ENCODE measurements at places on chromosomes 5 and 9. TPM values are rescaled to one million over a fixed set of nuclear protein-coding genes. Genes with fewer than 3 reads are reported as not detected.
A peak's percentile ranks its signal among the peaks of the same experiment; 100 is the strongest.

GRCh38 chr5:41831155-41831554, 39.1 kb downstream of the OXCT1 start:
- DNase-seq: no peak

DNA sequence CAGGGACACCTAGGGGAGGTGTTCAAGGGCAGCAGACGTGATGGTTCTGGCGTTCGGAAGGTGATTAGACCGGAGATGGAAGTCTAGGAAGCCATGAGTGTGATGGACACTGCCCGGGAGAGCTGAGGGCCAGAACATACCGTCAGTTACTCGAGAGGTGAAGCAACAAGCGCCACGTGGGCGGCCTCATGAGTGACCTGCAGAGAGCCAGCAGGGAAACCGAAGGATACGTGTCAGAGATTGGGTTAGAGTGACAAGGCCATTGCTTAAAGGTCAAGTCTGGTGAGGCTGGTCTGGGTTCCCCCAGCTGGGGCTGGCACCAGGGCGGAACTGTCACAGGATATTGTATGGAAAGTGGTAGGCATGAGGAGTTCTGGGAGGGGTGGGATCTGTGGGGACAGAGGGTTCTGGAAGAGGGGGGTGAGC, 60.0 kb downstream of the C9orf50 start:
- no peak for DNase-seq

DNA sequence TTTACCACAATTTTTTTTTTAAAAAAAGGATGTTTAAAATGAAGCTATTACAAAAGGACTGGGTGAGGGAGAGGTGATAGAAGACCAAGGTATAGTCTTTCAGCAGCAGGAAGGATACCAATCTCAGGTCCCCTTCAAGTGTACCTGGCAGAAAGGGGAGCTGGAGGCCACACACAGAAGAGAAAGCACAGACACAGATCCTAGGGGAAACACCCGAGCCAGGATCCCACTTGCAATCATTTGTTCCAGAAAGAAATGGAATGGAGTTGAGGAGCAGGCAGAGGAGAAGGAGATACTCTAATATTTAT, 5.6 kb downstream of the GNPDA1 start:
- no peak for DNase-seq

DNA sequence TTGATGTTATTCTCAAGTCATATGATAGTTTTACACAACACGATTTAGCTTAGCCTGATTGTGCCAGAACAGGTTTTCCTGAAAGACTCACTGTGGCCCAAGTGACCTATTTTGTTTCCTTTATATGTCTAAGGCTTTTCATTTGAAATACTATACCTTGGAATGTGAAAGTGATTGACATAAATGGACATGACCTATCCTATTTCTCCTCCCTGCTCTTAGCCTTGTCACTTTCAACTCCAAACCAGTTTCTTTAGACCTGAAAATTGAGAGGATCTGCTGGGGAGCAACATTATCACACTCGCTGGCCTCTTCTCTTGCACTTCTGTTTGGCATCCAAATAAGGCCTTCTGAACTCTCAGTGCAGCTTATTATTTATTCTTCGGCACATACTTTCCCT, 496.8 kb downstream of the MAT2B start:
- no peak for DNase-seq

DNA sequence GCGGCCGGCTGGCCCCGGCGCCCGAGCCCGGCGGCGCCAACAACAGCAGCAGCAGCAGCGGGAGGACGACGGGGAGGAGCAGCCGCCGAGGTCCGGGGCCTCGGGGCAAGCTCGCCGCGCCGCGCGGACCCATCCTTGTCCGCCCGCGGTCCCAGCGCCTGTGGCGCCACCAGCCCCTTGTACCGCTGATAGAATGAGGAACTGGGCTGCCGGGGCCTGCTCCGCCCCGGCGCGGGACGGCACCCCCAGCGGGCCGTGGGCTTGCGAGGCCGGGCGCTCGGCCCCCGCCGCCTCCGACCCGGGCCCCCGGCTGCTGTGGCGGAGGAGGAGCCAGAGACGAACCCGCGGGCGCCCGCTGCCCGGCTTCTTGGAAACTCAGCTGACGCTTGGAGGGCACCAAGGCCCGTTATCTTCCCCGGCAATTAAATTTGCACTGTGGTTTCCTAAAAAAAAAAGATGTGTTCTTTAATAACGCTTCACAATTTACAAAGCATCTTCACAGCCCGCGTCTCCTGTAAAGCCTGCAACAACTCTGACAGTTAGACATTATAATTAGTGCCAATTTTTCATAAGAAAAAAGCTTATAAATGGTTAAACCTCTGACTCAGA, at the start of gene ARSB:
Gene ARSB (minus strand): TSS at position 195 of the 609 bp plus-strand sequence. CDS start 62 bp downstream, at position 133.
- peak; percentile 18 for DNase-seq

Gene SGTB
- 7.3 TPM for total RNA-seq

GRCh38 chr9:92961627-92962302, 14.4 kb downstream of the FGD3 start:
- DNase-seq: no peak

DNA sequence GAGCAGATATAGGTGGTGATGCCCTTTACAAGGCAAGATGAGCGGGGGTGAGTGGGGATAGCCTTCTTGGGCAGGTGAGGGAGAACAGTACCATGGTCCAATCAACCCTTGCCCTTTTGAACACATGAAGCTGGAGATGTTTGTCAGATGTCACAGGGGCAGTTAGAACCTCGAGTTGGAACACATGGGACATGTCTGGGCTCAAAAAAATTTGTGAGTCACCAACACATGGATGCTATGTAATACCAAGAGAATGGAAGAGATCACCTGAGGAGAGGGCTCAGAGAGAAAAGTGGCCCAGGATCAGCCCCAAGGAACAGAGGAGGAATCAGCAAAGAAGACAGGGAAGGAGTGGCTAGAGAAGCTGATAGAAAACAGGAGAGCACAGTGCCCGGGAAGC, 4.7 kb downstream of the PHYKPL start:
- DNase-seq: no peak

Gene BRINP1
- total RNA-seq: 0.59 TPM

DNA sequence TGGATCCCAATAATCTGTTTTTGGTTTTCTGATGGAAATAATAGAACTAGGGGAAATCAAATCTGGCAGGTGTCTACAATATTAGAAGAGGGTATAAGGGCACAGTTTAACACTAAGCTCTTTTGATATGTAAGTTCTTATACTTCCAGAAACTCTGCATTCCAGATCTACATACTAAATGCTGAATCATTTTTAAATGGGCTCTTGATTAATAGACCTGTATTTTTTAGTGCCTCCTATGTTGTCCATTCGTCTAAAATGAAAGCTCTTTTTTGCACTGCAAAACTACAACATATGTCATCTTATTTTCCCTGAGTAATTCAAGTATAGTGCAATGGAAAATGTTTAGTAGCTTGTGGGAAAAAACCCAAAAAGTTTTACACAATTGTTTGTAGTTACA, 44.2 kb downstream of the NR6A1 start:
- no peak for DNase-seq

GRCh38 chr5:56405116-56405908, 172.2 kb upstream of the ANKRD55 start:
- peak; percentile 52 for DNase-seq

GRCh38 chr5:123448017-123448617, 24.9 kb upstream of the CEP120 start:
- DNase-seq: no peak

Gene BTNL8
- 0.49 TPM for total RNA-seq

Gene FOXI1
- 0.10 TPM for total RNA-seq

Data from skin of body (tissue), 3 donors.